ENCODE measurements at places on chromosomes 12 and 14.

- no peak for DNase-seq
Observed at GRCh38 chr14:105142651-105143450, 25.7 kb downstream of the JAG2 start.

GRCh38 chr12:82886671-82887340 lies 200.1 kb downstream of the TMTC2 start:
- DNase-seq, result no peak

- DNase-seq, result peak; percentile 54
Observed at GRCh38 chr12:104057771-104058197, 6.5 kb upstream of the HCFC2 start.

DNA sequence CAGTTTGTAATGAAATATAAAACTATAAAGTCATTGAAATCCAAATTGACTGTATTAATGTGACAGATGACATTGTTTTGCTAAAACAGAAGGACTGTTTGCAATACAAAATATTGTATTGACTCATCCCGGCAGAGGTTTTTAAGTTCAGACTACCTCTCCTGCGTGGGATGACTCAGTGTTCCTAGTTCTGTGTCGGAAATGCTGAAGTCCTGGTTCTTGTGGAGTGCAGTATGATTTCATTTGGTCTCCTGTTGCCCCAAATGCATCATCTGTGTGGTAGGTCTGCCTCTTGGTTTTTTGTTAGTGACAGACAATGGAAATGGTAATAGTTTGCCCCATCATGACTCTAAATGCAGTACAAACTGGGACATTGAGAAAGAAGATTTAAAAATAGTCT lies 27.8 kb downstream of the PELI2 start:
- no peak for DNase-seq

All from DMS 273 treated with DMSO at 0.1 percent for 48 hours (cell line).